ENCODE measurements at places on chromosomes 7 and 10.

DNA sequence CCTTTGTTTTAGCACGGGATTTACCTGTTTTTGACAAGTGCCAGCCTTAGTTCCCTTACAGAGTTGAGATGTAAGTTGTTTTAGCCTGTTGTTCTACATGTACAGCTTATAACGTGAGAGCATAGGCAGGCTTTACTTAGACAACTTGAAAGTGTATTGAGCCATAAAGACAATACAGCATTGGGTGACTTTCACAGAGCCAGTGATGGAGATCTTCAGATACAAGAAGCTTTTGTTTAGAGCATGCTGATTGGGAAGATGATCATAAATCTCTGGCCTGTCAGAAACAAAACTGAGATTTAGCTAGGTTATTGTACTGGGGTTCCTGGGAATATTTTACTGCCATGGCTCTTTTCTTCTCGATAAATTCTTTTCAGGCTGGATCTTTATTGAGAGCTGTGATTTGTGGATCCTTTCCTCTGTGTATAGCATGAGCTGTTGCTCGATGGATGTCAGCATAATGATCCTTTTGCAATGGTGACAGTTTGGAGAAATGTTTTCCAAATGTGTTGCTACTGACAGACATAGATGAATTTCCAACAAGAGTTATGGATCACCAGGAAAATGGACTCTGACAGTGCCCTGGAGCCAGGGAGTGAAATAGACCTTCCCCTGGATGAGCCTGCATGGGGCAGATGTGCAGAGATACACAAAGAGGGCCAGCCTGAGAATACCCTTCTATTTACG, 30.2 kb downstream of the LHFPL3 start:
- DNase-seq: no peak

DNA sequence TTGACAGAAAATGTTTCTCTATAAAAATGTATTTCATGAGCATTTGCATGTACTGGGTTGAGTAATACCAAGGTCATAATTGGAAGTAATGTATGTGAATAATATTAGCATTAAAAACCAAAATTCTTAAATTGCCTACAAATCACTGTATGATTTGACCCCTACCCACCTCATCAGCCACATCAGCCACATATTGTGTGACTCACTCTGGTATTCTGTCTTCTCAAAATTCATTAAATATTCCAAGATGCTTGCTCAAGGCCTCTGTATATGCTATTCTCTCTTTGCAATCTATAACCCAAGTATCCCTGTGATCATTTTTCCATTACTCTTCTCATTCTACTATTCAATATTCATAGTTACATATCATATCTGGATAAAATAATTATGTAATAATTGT, 21.4 kb downstream of the POT1 start:
- peak; percentile 8 for DNase-seq

- DNase-seq: no peak
These were observed 101.2 kb upstream of the WDR11 start for GRCh38 chr10:120749856-120750566.

GRCh38 chr7:24576171-24577025, 3.1 kb downstream of the PALS2 start:
- DNase-seq: peak; percentile 50

- DNase-seq: no peak
These were observed 52.4 kb downstream of the ARMH3 start for GRCh38 chr10:102003541-102003940.

GRCh38 chr10:78321500-78321899, 287.8 kb downstream of the RPS24 start:
- no peak for DNase-seq

DNA sequence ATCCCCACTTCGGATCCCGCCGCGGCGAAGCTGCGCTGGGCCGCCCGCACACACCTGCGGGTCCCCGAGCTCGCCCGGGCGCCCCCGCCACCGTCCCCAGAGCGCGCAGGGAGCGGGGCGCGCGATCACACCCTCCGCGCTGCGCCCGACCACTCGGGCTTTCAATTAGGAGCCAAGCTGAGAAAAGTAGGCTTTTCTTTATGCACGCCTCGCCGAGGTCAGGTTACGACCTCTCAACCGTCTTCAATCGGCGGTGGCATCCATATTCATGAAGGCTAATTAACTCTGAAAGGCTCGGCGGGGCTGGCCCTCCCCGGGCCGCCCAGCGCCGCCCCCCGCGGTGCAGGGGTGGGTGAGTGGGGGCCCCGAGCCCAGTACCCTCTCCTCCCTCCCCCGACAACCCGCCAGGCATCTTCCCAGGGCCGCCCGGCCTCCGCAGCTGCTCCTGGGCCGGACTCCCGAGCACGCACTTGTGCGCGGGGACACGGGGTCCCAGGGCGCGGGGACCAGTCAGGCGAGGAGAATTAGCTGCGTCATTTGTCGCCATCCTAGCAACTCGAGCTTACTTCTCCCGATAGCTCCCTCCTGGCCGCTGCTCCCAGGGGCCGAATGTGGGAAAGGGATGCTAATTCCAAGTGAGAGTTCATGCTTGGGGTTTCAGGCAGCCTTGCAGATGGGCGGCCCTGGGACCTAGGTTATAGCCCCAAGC, 155.5 kb upstream of the LYZL2 start:
- DNase-seq: no peak

- DNase-seq: no peak
These were observed 55.5 kb downstream of the AOAH start for GRCh38 chr7:36668750-36669149.

DNA sequence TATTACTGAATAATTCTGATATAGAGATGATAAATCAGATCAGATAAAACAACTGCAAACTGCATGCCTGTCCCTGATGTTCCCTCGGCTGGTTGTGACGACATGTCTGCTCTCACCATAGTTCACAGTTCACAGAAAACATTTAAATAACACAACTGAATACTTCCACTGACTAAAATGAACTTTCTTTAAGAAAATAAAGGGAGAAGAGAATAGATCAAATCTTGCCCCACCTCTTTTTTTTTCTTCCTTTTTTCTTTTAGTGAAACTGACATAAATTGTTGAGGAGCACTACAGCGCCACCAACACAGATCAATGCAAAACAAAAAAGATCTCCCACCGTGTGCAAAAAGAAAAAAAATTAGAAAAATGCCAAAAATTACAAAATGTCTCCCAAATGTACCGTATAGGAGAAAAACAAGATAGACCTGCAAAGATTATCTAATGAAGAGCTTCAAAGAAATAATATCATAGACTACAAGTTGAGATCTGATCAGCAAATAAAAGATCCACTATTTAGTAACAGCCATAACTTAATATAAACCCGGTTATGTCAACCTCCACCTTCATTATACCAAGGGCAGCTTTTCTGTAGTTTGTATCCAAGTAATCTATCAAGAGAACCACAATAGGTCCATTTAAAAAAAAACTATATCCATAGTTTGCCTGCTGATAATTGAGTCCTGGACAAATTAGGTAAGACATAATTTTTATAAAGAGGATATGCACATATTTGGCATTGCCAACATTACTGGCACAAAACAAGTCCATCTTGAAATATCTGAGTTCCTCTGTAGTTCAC, 30.7 kb upstream of the EPC1 start:
- DNase-seq: no peak

GRCh38 chr7:13563257-13563656, 426.2 kb downstream of the ETV1 start:
- no peak for DNase-seq

- peak; percentile 22 for DNase-seq
These were observed 112.8 kb upstream of the PDCD4 start for GRCh38 chr10:110758898-110759297.

GRCh38 chr7:32458025-32458424, 32.2 kb downstream of the LSM5 start:
- no peak for DNase-seq

GRCh38 chr7:41698726-41699125, 4.2 kb downstream of the INHBA start:
- DNase-seq: no peak

GRCh38 chr7:26620352-26620751, 244.0 kb downstream of the SKAP2 start:
- DNase-seq: no peak

- no peak for DNase-seq
These were observed 84.3 kb upstream of the KDM7A start for GRCh38 chr7:140261105-140261486.

Data from fibroblast of skin of left quadriceps (primary cell).